ENCODE measurements at places on chromosomes 4 and X.

GRCh38 chrX:49246541-49246940 is 11.3 kb downstream of the CCDC22 start:
- no peak for DNase-seq

- no peak for DNase-seq
These were observed 51.3 kb upstream of the RELL1 start for GRCh38 chr4:37737466-37737865.

DNA sequence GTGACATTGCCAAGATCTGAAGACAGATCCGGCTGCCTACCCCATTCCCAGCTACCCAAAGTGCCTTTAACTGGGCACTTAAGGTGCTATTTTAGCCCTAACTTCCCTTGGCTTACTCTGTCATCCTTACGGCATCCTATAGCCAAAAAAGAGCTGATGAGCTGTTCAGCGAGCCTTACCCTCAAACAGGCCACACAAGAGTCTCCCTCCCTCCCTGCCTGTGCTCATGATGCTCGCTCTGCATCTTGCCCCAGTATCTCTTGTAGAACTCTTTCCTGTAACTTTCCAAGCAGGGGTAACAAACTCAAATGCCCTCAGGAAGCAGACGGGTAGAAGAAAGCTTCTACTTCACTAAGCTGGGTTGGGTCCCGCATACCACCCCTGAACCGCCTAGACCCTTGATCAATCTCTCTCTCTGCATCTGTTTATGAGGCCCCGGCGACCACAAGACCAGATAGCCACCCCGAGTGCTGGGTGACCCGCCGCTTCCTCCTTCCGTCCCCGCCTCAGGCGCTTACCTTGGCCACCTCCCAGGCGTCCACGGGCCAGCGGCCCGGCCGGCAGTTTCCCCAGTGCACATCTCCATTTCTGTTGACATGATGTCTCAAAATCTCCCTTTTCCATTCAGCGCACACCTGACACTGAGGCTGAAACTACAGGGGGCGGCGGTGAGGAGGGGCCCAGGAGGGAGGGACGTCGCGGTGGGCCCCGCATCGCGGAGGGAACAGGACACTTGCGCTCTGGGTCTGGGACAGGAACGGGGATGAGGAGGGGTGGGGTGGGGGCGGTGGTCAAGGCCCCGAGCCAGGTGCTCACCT is 663 bp downstream of the CXorf38 start:
- no peak for DNase-seq

GRCh38 chr4:106892786-106893185 is 143.3 kb downstream of the DKK2 start:
- DNase-seq = no peak

- DNase-seq = no peak
These were observed 57.4 kb downstream of the PSAPL1 start for GRCh38 chr4:7377223-7377865.

GRCh38 chr4:6740347-6740746 is 24.4 kb downstream of the BLOC1S4 start:
- DNase-seq = no peak

DNA sequence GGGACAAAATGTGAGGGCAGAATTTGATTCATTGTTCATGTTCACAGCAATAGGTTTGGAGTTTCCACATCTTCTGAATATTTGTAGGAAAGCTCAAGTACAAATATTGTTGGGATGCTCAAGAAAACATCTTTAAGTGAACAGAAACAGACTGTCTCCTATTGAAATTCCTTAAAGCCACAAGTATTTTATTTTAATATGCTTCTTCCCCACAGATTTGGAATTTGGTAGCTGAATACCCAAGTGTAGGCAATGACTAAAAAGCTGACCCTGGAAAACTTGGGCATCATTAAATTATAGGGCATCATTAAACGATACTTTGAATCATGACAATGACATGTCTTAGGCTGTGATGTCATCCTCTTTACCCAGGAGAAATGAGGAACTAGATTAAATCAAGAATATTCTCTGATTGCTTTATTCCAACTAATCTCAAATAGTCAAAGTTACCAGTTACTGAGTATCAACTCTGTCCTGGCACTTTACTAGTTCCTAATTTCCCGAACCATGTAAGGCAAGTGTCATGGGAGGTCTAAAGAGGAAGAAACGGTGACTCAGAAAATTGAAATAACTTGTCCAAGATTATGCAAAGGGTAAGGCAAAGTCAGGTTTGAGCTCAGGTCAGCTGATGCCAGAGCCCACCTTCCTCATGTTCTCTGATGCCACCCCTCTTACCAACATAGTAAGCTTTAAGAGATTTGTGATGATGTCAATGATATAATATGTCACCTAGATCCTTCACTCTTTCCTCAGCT is 223.1 kb upstream of the LEF1 start:
- DNase-seq = no peak

DNA sequence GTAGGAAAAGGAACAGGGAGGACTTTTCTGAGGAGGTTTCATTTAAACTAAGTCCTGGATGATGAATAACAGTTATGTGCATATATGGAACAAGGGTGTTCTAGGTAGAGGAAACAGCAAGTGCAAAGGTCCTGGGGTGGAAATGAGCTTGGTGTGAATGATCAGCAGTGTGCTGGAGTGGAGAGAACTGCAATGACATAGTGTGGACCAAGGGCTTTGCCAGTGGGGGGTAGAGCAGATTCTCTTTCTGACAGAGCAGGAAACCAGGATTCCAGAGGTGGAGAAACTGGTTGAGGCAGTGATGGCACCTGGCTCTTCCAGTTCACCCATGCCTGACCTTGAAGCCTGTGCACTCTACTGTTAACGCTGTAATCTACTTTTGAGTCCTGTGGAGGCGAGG is 1.7 kb downstream of the PPP1R3F start:
- no peak for DNase-seq

Data from NCI-H526 treated with DMSO at 0.1 percent for 48 hours (cell line).